Activated naive CD4-positive, alpha-beta T cell (primary cell): ENCODE measurements at places on chromosomes 7 and 10.

DNA sequence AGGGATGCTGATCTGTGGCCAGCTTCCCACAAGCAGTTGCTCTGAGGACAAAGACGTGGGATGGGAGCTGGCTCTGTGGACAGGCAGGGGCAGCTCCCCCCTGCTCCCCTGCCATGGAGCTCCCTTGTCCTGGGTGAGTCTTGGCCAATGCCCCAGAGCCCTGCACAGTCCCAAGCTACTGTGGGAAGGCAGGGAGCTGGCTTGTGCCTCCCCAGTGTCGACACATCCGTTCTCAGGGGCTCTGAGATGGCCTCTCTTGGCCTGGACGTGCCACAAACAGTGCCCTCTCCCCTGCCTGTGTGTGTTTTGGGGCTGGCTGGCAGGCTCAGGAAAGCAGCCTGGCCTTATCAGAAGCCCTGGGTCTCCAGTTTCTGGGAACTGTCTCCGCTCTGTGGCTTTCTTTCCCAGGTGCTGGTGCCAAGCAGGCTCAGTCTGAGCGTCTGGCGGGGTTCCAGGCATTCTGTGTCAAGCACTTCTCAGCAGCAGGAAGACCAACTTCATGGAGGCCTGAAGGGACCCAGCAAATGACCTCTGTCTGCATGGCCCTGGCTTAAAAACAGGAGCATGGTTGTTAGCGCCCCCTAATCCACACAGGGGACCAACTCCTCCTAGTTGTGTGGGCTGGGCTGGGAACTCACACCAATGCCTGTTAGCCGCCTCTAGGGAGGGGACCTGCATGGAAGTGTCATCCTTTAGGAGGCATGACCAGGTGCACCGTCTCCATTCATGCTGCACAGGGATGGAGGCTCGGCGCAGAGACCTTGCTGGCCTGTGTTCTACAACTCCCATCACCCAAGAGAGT, 375.2 kb downstream of the RPS24 start:
- DNase-seq = no peak

DNA sequence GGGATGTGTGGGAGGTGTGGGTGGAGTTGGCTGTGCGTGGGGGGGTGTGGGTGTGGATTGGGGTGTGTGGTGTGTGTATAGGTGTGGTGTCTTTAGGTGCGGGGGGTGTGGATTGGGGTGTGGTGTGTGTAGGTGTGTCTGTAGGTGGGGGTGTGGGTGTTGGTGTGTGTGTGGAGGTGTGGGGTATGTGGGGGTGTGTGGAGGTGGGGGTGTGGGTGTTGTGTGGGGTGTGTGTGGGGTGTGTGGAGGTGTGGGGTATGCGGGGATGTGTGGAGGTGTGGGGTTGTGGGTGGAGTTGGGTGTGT, 33.9 kb downstream of the SPDYE17 start:
- DNase-seq = no peak

- DNase-seq = no peak
Measured at GRCh38 chr10:35937546-35937945, 295.4 kb upstream of the FZD8 start.

GRCh38 chr10:127279334-127279774, 83.0 kb upstream of the INSYN2A start:
- no peak for DNase-seq

- DNase-seq = no peak
Measured at GRCh38 chr7:83996879-83997278, 197.7 kb downstream of the SEMA3A start.

GRCh38 chr7:47314248-47314647, 267.7 kb downstream of the TNS3 start:
- DNase-seq = no peak

DNA sequence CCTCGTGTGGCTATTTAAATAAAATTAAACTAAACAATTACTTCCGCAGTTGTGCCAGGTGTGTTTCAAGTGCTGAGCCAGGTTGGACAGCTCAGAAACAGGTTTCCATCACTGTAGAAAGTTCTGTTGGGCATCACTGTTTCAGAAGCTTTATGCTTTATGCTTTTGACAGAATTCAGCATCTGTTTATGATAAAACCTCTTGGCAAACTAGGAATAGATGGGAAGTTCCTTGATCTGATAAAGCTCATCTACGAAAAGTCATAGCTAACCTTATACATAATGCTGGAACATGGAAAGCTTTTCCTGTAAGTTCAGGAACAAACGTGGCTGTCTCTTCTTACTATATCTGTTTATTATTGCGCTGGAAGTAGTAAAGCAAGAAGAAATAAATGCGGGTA, 143.4 kb downstream of the DOCK1 start:
- DNase-seq = no peak

GRCh38 chr7:30365621-30366020, 81.2 kb downstream of the ZNRF2 start:
- DNase-seq = no peak

DNA sequence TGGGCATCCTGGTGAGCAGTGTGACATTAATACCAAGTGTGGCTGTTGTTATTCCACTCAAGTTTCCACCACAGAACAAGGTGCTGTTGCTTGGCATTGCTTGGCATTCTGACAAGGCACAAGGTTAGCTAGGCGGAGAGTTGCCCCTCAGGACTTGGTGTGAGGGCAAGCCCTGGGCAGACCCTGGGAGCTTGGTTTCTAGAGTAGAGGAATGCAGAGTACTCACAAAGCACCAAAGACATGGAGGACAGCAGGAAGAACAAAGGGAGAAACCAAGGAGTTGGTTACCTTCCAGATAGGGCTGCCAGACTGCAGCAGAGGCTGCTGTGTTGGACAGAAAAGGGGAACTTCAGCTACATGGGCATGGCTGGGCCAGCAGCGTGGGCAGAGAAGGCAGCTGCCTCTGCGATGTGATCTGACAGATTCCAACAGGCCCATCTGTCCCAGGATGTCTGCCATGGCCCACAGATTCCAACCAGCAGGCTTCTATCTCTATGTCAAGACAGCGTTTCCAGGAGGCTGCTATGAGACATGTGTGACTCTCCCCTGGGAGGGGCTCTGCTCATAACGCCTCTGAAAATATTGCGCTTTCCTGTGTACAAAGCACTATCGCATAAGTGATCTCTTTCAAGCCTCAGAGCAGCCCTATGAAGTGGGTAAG, 1.8 kb downstream of the GOLGA7B start:
- no peak for DNase-seq

GRCh38 chr10:29033311-29033940, 255.4 kb upstream of the LYZL1 start:
- DNase-seq = no peak

DNA sequence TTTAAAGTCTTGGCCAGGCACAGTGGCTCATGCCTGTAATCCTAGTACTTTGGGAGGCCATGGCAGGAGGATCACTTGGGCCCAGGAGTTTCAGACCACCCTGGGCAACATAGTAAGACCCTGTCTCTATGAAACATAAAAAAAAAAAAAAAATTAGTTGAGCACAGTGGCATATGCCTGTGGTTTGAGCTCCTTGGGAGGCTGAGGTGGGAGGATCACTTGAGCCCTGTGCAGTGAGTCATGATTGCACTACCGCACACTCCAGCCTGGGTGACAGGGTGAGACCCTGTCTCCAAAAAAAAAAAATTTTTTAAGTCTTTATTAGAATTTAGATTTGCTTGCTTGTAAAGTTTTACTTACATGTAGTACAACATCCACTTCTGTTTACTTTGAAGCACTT, 14.0 kb downstream of the WNT2 start:
- DNase-seq = no peak

DNA sequence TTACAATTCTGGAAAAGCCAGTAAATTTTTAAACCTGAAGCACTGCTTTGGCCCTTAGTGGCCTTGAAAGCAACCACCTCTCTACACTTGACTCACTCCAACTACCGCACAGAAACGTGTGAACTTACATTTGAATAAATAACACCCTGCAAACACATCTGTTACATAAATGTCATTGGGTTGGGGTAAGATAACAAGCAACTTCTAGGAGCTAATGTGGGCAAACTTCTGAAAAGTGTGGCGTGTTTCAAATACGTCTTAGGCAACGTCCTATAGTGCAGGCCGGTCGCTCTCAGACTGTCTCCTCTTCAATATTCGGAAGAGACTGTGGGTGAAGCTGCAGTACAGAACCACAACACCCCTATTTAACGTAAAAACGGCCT, 474 bp downstream of the ORC5 start:
- DNase-seq = no peak

- DNase-seq = no peak
Measured at GRCh38 chr10:86062647-86063145, 303.9 kb downstream of the GRID1 start.

DNA sequence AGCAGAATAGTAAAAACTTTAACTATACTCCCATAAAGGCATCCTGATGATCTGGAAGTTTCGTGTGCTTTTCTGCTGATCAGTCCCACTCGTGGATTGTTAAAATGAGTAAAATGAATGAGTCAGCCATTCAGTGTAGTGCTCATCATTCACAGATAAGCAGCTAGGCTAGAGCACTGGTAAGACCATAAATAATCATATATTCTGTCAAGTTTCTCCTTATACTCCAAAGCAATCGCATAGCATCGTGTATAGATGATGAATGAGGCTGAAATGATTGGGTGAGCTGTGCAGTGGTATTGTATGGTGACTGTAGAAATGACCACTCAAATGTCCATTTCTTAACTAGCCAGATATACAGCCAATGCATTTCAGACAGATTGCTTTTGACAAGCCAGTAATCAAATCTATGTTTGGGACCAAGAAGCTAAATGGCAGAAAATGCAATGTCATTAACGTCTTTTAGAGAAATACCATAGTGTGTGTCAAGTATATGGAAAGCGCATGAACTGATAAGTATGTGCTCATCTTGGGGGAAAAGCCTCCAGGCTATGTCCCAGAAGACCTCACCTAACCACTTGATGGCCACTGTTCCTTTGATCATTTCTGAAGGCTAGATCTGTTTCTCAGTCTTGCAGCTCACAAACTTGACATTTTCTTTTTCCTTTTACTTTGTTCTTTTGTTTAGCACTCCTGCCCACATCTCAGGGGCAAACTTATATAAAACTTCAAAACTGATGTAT, 227.2 kb upstream of the FAM3C start:
- no peak for DNase-seq

GRCh38 chr7:107312418-107312817, 143.6 kb downstream of the HBP1 start:
- no peak for DNase-seq

DNA sequence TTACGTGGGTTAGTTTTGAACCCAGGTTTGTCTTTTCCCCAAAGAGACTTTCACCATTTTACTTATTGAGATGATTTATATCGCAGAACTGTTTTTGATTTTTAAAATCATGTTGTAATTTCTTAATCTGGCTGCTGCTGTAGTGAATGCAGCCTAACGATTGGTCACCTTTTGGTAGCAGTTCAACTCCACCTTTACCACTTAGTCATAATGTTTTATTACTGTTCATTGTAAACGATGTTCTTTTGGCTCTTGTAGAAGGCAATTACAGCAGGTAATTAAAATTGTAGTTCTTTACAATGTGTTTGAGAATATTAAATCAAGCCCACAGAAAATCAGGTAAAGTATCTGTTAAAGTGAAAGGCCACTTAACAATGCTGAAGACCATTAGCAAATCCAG, 531.1 kb downstream of the SDK1 start:
- no peak for DNase-seq

GRCh38 chr7:154906201-154906600, 96.7 kb downstream of the PAXIP1 start:
- DNase-seq = no peak

- DNase-seq = no peak
Measured at GRCh38 chr10:122648599-122649428, 50.8 kb downstream of the C10orf120 start.

- DNase-seq = no peak
Measured at GRCh38 chr10:87752566-87752965, 65.5 kb downstream of the ATAD1 start.
